ENCODE measurements at places on chromosomes 4 and X. TPM values are rescaled to one million over a fixed set of nuclear protein-coding genes. Genes with fewer than 3 reads are reported as not detected.

The C4orf54 gene
- polyA plus RNA-seq: not detected

The FAM9B gene
- not detected for polyA plus RNA-seq

The TMEM154 gene
- 0.21 TPM for polyA plus RNA-seq

The TMEM271 gene
- not detected for polyA plus RNA-seq

The TMPRSS11E gene
- polyA plus RNA-seq: not detected

The EFHC2 gene
- polyA plus RNA-seq: 7.7 TPM

The XG gene
- not detected for polyA plus RNA-seq

The OTC gene
- polyA plus RNA-seq: not detected

The CXXC4 gene
- 19.3 TPM for polyA plus RNA-seq

The WWC2 gene
- 24.3 TPM for polyA plus RNA-seq

The JCHAIN gene
- polyA plus RNA-seq: 0.61 TPM

The CACNA1F gene
- 0.02 TPM for polyA plus RNA-seq

The N4BP2 gene
- 21.9 TPM for polyA plus RNA-seq

The IL1RAPL1 gene
- 4.2 TPM for polyA plus RNA-seq

The MGAT4D gene
- not detected for polyA plus RNA-seq

The PPP3CA gene
- polyA plus RNA-seq: 10.6 TPM

The KCTD8 gene
- polyA plus RNA-seq: 2.3 TPM

The NDST4 gene
- not detected for polyA plus RNA-seq

The GLOD5 gene
- not detected for polyA plus RNA-seq

The TSPAN5 gene
- 39.8 TPM for polyA plus RNA-seq

The PPARGC1A gene
- polyA plus RNA-seq: 28.4 TPM

The GABRB1 gene
- 1.1 TPM for polyA plus RNA-seq

The TMPRSS11F gene
- not detected for polyA plus RNA-seq

The SLC16A2 gene
- 11.8 TPM for polyA plus RNA-seq

The GBA3 gene
- not detected for polyA plus RNA-seq

The SPATA4 gene
- polyA plus RNA-seq: 2.2 TPM

The PABPC1L2B gene
- not detected for polyA plus RNA-seq

The IL2RG gene
- polyA plus RNA-seq: not detected

The P2RY10 gene
- polyA plus RNA-seq: not detected

The TRIM75 gene
- polyA plus RNA-seq: not detected

The DCAF16 gene
- 28.9 TPM for polyA plus RNA-seq

The TASL gene
- polyA plus RNA-seq: not detected

The WDR45 gene
- 58.6 TPM for polyA plus RNA-seq

The EREG gene
- not detected for polyA plus RNA-seq

The TMPRSS11B gene
- not detected for polyA plus RNA-seq

The F9 gene
- polyA plus RNA-seq: not detected

The MED14 gene
- polyA plus RNA-seq: 11.0 TPM

The FABP2 gene
- 9.9 TPM for polyA plus RNA-seq

The SMR3B gene
- polyA plus RNA-seq: not detected

The CTAG1B gene
- not detected for polyA plus RNA-seq

All from cardiac muscle cell (in vitro differentiated cells and primary cell).